ENCODE measurements at places on chromosomes 16 and 17.

DNA sequence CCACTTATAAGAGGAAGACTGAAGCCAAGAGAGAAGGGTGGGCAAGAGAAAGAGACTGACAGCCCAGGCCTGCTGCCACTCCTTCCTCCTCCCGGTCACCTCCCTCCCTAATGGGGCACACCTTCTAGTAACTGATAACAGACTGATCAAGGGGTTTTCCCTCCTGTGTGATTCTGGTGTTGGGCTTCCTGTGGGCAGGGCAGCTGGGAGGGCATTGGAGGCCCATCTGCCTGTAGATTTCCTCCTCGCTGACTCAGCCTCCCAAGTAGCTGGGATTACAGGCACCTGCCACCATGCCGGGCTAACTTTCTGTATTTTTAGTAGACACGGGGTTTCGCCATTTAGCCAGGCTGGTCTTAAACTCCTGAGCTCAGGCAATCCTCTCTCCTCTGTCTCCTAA, 16.2 kb downstream of the CA4 start:
- peak; percentile 53 for ATAC-seq

- ATAC-seq: no peak
Observed at GRCh38 chr17:43353393-43353792, 45.4 kb upstream of the ARL4D start.

DNA sequence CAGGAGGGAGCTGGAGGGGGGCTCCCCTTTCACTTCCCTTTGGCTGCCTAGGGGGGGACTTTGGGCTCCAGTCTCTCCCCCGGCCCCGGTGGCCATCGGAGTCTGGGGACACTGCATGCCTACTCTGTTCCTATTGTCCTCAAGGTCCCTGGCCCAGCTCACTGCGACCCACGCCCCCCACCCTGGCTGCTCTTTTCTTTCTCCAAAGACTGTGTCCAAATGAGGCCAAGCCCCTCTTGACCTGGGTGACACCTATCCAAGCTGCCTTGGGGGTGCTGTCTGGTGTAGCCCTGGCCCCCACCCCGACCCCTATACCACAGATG, 12.9 kb downstream of the UBALD1 start:
- ATAC-seq: no peak

- no peak for ATAC-seq
Observed at GRCh38 chr16:88885693-88886280, 19.3 kb upstream of the PABPN1L start.

GRCh38 chr16:72530434-72530833, 358.5 kb upstream of the PMFBP1 start:
- ATAC-seq: no peak

- no peak for ATAC-seq
Observed at GRCh38 chr16:19645557-19645981, 72.5 kb downstream of the KNOP1 start.

DNA sequence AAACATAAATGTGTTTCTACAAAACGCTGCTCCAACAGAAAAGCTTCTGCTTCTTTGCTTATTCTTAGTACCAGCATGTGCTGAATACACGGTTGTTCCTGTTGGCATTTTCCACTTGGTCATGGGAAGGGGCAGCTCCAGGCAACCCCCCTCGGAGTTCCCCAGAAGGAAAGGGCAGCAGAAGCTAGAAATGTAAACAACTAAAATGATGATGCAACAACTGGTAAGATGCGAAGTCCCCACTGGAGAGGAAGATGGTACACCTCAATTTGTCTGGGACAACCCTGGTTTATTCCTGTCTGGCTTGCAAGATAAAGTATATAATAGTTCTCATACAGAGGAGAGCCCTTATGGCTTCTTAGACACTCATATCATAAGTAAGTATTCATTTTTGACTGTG, 9.2 kb upstream of the CCL13 start:
- no peak for ATAC-seq

GRCh38 chr16:1135459-1135825, 17.5 kb upstream of the CACNA1H start:
- no peak for ATAC-seq

GRCh38 chr16:8576141-8577004, 13.9 kb downstream of the TMEM114 start:
- ATAC-seq: no peak

DNA sequence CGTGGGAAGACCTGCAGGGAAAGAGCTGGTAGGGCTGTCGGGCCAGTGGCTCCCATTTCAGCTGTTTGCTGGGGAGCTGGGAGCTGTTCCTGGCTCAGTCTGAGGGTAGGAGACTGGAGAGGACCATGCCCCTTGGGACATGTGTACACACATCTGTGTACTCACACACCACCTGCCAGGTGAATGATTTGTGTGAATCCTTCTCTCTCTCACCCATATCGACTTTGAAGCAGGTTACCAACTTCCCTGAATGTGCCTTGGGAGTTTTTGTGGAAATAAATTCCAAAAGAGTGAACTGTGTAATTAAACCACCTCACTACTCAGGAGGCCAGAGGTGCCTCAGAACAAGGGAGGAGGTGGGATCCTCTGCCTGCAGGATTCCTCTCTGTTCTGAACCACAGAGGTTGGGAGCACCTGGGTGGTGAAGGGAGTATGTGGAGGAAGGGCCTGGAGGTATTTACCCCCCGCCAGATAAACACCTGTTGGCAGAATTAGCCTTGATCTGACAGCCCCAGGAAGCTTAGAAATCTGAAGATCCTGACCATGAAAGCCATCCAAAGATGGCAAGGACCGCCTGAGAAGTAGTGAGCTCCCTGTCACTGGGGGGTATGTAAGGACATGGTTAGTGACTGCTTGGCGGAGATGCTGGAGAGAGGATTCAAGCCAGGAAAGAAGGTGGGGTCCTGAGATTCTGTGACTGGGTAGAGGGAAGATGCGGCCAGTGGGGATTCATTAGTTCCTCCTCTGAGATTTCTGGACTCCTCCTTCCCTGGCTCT, 3.3 kb downstream of the ABCC3 start:
- ATAC-seq: no peak

GRCh38 chr17:54901230-54901822, 674 bp downstream of the TOM1L1 start:
- ATAC-seq: no peak

- ATAC-seq: no peak
Observed at GRCh38 chr17:77409282-77410161, 268.8 kb downstream of the SEC14L1 start.

DNA sequence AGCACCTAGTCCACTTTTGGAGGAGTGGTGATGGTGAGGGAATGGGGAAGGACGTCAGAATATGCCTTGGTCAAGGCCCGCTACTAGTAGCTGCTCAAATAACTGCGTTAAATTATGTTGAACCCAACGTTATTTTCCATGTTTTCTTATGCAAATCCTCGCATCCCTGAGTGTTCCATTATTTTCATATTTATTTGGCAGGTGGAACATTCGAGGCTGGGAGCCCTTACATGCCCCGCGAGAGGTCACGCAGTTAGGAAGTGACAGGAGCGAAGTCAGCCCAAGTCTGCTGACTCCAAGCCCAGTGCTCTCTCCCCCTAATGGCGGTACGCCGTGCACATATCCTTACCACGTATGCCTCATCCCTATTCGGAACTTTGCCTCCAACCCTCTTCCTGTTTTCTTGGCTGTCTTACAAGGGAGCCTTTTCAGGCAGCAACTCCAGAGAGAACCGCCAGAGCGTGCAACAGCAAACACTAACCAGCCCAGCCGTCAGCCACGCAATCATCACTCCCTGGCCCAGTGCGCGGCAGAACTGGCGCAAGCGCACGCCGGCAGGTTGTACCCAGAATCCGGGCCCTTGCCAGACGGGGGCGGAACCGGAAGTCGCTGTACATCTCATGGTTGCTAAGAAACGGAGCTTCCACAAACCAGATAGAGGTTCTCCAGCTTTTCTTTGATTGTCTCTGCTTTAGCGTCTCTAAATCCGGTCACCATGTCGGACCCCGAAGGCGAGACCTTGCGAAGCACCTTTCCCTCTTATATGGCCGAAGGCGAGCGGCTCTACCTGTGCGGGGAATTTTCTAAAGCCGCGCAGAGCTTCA, at the start of gene ODAD4:
Gene ODAD4 (plus strand): TSS at position 609 of the 824 bp plus-strand sequence. CDS start 107 bp downstream, at position 716.
- ATAC-seq: peak; percentile 99

GRCh38 chr17:3804503-3804931, 3.5 kb upstream of the ITGAE start:
- peak; percentile 94 for ATAC-seq

DNA sequence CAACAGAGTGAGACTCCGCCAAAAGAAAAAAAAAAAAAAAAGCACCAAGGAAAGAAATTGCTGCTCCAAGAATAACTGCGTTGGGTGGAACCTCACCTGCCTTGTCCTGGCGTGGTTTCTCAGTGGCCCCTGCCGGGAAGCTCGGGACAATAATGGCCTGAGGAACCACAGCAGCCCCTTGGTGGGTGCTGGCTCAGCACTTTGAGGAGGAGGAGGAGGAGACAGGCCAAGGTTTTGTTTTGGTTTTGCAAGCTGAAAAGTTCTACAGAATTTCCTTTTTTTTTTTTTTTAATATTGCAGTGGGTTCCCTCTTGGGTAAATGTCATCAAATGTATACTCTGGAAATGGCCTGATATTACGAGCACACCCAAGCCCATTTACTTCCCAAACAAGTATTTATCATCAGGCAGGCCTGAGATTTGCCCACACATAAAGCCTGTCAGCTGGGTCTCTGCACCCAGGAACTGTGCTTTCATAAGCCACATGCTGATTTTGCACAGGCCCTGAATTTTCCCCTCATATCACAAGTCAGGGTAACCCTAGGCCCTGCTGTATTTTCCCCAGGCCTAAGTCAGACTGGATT, 78.3 kb downstream of the SOCS1 start:
- no peak for ATAC-seq

- no peak for ATAC-seq
Observed at GRCh38 chr17:8847891-8848290, 19.6 kb downstream of the PIK3R6 start.

- no peak for ATAC-seq
Observed at GRCh38 chr16:57383276-57384247, 11.3 kb downstream of the CX3CL1 start.

- ATAC-seq: no peak
Observed at GRCh38 chr16:3472878-3473595, 22.3 kb downstream of the C16orf90 start.

- peak; percentile 4 for ATAC-seq
Observed at GRCh38 chr16:23452221-23452571, 793 bp downstream of the COG7 start.

GRCh38 chr17:901191-901950, 78.2 kb downstream of the NXN start:
- ATAC-seq: no peak

DNA sequence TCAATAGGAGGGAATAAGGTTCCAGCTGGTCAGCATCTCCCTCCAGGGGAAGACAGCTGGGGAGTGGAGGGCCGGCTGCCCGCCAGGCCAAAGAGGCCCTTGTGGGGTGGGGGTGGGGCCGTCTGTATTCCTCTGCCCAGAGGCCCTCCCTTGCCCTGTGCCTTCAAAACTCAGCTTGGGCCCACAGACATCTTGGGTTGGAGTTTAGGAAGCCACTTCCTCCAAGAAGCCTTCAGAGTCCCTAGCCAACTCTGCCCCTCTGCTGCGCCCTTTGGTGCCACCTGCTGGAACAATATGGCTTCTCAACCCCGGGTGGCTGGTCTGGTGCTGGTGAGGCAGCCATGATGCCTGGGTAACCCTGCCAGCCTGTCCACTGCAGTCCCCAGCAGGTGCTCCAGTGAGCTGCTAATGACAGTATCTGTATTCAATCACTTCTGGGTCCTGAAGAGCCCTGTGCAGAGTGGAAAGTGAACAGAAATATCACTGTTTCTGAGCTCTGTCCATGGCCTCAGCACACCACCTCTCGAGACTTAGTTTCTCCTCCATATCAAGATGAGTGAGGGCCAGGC, 16.7 kb downstream of the HSD11B2 start:
- peak; percentile 53 for ATAC-seq

DNA sequence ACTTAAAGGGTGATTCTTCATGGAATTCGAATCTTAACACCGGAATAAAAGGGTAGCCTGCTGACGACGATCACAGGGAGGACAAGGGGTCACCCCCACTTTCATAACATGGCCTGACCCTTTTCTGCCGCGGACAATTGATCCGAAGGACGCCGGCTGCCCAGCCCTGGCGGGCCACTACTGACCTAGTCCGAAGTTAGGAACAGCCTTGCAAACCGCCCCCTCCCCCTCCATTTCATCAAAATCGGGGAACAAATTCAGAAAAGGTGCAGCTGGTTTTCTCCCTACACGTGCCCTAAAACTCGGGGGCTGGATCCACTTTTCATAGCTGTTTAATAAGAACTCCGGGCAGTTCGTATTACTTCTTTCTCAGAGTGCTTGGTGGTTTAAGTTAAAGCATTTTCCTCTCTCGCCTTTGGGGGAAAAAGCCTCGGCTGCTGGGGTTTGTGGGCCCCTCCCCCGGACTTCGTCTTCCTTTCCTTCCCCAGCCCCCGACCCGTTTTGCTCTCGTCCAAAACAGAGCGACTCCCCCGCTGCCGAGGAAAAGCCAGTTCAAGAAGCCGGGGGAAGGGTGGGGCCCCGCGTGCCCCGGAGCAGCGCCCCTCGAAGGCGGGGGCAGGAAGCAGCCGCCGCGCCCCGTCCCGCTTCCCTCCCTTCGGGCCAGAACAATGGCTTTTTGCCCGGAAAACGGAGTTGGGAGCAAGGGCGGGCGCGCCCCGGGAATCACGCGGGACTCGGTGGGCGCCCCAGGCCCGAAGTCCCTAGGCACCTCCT, 641 bp upstream of the CBX2 start:
- ATAC-seq: no peak

DNA sequence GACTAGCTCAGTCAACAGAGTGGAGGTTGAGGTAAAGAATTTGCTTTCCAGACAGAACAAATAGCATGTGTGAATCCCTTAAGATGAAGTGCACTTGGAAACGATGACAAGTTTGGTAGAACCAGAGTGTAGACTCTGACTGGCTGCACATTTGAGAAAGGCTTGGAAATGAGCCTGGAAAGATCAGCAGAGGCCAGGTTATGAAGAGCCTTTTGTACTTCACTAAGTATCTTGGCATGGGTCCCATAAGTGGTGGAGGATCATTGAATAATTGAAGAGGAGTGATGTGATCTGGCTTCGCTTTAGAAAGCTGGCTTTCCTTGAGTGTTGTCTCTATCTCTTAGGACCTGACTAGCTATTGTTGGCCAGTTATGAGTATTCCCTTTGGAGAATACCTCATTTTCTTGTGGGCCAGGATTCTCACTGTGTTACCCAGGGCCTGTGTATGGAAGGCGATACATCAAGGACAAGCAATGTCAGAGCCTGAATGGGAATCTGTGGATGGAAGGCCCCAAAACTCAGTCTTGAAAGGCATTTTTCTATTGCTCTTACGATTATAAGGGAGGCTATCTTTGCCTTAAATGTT, 329.8 kb downstream of the UTP18 start:
- no peak for ATAC-seq

GRCh38 chr17:51435641-51436091, 175.3 kb downstream of the UTP18 start:
- no peak for ATAC-seq

- no peak for ATAC-seq
Observed at GRCh38 chr16:31250782-31251384, 8.9 kb upstream of the ITGAM start.

- no peak for ATAC-seq
Observed at GRCh38 chr16:51818342-51818944, 667.4 kb upstream of the SALL1 start.

DNA sequence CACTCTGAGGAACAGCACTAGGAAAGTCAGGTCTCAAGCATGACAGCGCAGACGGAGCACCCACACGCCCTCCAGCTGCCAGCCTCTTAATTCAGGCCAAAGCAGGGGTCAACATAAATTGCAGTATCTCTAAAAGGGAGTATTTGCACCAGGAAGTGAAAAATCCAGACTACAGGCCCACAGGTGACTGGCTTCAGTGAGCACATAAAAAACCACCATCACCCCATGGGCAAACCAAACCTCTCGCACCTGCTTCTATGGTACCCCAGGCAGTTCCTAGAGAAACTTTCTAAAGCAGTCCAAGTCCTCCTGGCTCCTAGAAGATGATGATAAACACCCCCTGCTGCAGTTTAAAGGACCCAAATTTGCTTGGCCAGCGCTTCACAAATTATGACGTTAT, 129.8 kb downstream of the ZNF423 start:
- ATAC-seq: no peak

GRCh38 chr17:6779411-6779810, 3.4 kb downstream of the FBXO39 start:
- no peak for ATAC-seq

All from stimulated activated memory B cell treated with anti-CD40 and anti-IgM and Interleukin-4, amounts not matched to agents 10 μg/mL and 1 μg/mL and 100 μg/mL, for 72 hours (primary cell).